ENCODE measurements at places on chromosomes 7 and 10.

- DNase-seq: no peak
These were observed 67.5 kb downstream of the CUX1 start for GRCh38 chr7:101884671-101885596.

- no peak for DNase-seq
These were observed 1.1 kb upstream of the CDH23 start for GRCh38 chr10:71395621-71396020.

GRCh38 chr7:1912593-1913465 lies 242.8 kb downstream of the ELFN1 start:
- DNase-seq: no peak

DNA sequence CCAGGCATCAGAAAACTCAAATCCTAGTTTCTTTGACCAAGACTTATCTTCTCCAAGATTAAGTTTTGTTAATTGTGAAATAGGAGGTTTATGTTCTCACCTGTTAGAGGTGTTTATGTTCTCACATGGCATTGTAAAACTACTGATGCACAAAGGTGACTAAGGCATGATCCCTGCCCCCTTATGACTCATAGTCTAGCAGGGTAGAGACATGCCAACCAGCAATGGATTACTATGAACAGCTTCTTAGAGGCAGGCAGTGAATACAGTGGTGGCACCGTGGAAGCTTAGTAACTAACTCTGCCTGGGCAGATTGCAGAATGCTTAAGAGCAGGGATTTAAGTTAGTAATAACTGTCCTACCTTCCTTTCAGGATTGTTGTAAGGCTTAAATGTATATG lies 400.9 kb downstream of the SORCS3 start:
- DNase-seq: no peak

GRCh38 chr10:59635502-59636290 lies 74.0 kb downstream of the SLC16A9 start:
- no peak for DNase-seq

- no peak for DNase-seq
These were observed 52.9 kb downstream of the MTPN start for GRCh38 chr7:135924302-135924701.

GRCh38 chr7:68014031-68014736 lies 1017.6 kb downstream of the TYW1 start:
- DNase-seq: no peak

DNA sequence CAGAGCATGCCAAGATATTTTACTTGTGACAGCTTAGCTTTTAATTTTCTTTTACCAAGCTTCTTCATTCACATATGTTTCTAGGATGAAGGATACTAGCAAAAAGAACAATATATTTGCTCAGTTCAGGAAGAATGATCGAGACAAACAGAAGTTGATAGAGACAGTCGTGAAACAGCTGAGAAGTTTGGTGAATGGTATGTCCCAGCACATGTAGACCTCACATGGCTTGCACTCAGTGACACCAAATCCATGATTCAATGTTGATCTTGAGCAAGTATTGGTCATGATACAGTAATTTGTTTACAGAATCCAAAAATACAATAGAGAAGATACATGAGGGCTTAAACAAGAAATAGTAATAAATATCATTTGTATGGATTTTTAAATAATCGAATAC lies 2.5 kb upstream of the CYP26C1 start:
- DNase-seq: no peak

DNA sequence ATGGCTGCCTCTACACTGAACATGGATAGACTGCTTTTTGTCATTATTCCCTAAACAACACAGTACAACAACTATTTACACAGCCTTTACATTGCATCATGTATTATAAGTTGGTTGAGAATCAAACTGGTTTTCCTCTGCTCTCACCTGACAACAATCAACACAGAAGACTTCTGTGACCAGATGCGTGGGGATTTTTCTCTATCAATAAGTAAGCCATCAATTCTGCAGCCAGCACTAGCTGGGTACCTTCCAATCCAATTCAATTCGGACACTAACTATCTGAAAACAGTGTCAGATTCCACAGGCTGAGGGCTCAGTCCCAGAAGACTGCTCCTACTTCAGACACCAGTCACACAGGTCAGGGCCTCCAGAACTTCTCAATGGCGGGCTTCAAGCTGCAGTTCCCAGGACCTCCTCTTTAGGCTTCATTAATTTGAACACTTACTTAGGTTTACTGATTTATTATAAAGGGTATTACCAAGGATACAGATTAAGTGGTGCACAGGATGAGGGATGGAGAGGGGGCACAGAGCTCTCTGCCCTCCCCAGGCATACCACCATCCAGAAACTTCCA lies 36.4 kb upstream of the ASL start:
- no peak for DNase-seq

DNA sequence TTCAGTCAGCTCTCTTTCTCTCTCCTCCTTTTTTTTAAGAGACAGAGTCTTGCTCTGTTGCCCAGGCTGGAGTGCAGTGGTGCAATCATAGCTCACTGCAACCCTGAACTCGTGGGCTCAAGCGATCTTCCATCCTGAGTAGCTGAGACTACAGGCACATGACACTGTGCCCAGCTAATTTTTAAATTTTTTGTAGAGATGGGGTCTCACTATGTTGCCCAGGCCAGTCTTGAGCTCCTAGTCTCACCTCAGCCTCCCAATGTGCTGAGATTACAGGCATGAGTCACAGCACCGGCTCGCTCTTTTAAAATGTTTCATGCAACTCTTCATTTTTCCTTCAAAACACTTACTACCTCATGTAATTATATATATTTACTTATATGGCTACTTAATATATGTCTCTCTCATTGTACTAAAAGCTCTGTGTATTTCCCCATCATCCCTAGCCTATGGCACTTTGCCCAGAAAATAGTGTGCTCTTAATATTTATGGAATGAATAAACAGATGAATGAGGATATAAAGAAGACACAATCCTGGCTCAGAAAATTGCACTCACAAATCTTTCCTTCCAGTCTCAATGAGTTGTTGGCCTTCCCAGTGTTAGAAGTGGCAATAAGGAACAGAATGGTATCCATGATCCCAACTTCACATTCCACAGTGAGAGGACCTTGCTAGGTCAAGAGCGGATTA lies 33.9 kb downstream of the EBLN1 start:
- DNase-seq: no peak

DNA sequence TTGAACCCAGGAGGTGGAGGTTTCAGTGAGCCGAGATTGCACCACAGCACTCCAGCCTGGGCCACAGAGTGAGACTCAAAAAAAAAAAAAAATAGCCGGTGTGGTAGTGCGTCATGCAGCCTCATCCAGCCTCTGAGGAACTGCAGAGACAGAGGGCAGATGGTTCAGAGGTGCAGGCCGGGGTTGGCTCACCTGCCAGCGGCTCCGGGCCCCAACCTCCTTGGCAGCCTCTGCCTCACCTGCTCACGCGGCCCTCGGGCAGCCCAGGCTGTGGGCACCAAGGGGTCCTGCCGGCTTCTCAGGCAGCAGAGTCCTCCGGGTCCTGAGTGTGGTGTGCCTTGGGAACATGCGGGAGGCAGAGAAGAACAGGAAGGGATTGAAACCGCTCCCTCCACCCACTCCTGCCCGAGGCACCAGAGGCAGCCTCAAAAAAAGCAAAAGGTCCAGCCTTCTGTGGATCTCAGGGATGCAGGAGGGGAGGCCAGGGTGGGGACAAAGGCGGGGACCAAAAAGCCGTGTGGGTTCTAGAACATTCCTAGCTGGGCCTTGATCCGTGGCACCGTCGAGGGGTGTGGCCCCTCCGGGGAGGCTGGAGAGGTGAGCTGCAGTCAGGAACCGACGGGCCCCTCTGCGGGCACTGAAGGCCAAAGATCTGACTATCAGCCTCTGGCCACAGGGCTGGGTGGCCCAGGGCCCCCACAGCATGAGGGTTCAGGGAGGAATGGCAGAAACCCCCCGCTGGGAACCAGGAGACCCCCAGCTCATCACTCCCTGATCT lies 55.4 kb upstream of the DNAJB6 start:
- no peak for DNase-seq

GRCh38 chr10:107847620-107848019 lies 683.1 kb upstream of the SORCS1 start:
- no peak for DNase-seq

GRCh38 chr10:42781893-42782445 lies 626 bp upstream of the BMS1 start:
- no peak for DNase-seq

- DNase-seq: no peak
These were observed 19.4 kb upstream of the PDCD4 start for GRCh38 chr10:110852255-110852896.

DNA sequence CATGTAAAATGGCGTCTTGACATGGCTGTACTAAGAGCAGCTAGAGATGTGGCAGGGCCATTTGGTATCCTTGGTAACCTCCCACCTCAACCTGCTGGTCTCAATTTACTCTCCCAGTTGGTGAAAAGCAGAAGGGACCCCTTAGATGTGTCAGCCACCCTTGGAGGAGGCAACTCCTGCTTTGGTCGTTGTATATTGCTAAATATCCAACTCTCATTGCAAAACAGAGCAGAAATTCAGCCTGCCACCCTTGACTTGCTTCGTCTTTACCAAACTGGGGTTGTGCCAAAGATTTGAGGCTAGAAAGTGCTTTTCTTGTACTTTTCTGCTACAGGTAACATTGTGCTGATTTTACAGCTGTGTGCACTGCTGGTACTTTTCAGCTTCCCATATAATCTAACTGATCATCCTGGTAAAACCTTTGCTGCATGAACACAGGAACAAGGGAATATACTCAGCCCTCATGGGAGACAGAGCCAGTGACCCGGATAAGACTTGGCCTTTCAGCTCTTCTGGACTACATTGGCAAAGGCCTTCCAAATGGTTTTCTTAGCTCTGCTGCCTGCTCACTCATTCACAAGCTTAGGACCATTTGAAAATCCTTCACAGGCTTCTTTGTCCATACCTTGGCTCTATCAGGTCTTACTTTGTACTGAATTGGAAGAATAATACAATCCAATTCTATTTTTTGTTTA lies 2.2 kb upstream of the VSTM4 start:
- no peak for DNase-seq

DNA sequence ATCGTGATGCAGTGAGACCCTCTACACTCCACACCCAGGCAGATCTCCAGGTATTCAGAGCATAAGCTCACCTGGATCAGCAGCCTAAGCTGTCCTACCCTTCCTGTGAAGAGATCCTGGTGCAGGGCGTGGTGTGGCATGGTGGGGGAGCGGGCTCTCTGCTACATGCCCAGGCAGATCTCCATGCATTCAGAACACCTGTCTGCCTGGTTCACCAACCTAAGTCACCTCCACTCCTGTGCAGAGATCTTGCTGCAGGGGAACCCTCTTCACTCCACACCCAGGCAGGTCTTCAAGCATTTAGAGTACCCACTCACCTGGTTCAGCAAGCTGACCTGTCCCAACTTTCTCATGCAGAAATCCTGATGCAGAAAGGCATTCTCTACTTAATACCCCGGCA lies 394.4 kb upstream of the SEMA3A start:
- DNase-seq: no peak

GRCh38 chr7:27515933-27516332 lies 146.8 kb downstream of the HIBADH start:
- no peak for DNase-seq

GRCh38 chr10:105023211-105024111 lies 382.4 kb downstream of the SORCS3 start:
- DNase-seq: no peak

GRCh38 chr7:147411096-147411495 lies 1179.5 kb upstream of the C7orf33 start:
- no peak for DNase-seq

DNA sequence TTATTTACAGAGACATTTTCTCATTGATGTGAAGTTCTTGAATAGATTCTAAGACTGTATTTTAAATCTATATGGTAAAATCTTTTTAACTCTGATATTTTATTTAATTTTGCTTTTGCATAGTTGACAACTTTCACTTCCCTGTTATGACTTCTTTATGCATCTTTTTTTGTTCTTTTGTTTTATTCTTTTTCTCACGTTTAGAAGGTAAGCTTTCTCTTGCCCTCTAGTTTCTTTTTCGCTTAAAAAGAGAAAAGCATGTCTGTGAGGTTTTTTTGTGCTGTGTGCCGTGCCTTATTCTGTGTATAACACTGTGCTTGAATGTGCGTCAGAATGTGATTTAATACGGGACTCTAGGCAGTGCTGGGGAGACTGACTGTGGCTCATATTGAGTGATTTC lies 74.7 kb downstream of the AP3M1 start:
- DNase-seq: no peak

DNA sequence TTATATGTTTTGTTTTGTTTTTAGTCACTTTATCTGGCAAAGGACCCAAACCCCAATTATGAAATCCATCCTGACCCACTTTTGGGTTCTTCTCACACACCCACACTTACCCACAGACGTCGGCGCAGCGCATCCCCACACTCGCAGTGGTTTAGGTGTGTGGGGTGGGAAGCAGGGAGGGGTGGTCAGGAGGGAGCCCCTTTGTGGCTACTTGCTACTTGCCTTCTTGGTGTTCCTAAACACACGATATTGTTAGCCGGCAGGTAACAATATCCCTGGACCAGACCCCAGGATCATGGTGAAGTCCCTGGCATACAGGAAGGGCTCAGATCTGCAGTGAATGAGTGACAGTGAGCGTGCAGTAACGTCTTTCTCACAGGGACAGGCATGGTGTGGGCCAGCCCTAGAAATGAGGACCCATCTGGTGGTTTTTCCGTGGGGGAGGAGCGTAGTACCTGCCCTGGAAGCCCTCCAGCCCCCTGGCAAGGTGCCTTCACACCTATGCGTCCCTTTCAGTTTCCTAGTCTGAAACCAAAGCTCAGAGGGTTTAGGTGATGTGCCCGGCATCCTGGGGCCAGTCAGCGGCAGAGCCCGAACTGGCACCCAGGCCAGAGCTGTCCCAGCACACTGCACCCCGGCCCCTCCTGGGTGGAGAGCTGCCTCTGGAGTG lies 4.4 kb downstream of the SPOCK2 start:
- no peak for DNase-seq

- DNase-seq: no peak
These were observed 1.5 kb downstream of the ACTR3B start for GRCh38 chr7:152760854-152761748.

DNA sequence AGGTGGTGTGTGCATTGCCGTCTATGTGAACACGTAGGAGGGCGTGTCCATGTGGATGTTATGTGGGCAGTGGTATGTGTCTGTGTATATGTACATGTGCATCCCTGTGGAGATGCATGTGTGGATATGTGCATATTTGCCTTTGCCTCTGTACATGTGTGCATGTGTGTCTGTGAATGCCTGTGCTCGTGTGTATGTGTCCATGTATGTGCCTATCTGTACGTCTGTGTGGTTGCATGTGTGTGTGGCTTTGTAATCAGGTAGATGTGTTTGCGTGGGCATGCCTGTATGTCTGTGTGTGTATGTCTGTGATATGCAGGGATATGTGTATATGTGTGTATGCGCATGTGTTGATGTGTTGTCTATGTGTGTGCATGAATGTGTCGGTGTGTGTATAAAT lies 19.7 kb downstream of the ADCY1 start:
- no peak for DNase-seq

GRCh38 chr10:30752481-30752881 lies 122.9 kb upstream of the LYZL2 start:
- DNase-seq: no peak

GRCh38 chr7:74175340-74175739 lies 1.2 kb downstream of the EIF4H start:
- DNase-seq: no peak

All from stimulated activated CD8-positive, alpha-beta memory T cell treated with anti-CD3 and anti-CD28 coated beads, Interleukin-2, amount 100 ng/mL, for 1 hour (primary cell).